ENCODE measurements at places on chromosomes 3 and 15.

DNA sequence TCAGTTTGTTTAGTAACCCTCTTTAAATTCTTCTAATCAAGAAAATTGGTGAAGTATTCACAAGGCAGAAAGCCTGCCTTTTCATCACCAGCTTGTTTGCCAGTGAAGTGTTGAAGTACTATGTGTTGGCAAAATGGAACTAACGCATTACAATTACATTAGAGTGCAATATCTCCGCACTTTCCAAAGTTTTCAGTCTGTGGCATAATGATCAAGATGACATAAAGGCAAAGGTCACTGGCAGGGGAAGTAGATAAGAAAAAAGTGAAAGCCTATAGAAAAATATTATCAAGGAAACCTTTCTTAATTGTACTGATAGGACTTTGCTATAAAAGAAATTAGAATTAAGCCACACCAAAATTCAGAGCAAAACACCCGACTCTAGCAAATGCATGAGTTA lies 25.0 kb upstream of the TM4SF1 start:
- no peak for DNase-seq

- DNase-seq: no peak
Measured at GRCh38 chr15:47388299-47388698, 329.0 kb upstream of the SEMA6D start.

GRCh38 chr3:117790235-117790987 lies 1080.8 kb downstream of the TUSC7 start:
- no peak for DNase-seq

GRCh38 chr3:22582266-22582665 lies 620.9 kb upstream of the UBE2E2 start:
- peak; percentile 42 for DNase-seq

DNA sequence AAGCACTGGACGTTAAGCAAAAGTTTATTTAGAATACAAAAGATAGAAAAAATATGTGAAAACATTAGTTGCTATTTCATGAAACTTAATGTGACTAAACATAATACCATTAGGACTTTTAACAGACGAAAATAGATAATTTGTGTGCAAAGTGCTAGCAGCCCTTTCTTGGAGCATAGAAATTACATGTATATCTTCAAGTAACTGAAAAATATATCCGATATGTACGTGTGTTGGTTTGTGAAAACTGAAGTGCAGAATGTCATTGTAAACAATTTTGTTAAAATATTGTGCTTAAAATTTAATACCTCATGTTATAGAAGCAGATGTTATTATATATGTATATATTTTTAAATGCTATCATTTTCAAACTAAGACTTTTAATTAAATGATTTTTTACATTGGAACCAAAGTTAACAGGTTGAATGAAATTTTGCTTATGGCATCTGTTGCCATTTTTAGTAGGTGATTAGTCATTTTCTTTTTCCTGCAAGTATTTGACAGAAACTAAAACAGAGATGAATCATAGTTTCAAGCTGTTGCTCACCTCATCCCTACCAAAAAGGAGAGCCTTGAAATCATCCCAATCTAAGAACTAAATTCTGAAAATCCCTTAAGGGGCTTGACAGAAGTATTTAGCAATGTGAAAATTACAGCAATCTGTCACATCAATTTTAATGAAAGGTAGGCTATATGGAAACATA lies 334.8 kb downstream of the NAALADL2 start:
- DNase-seq: no peak

GRCh38 chr3:106088304-106088703 lies 219.5 kb upstream of the CBLB start:
- DNase-seq: no peak

DNA sequence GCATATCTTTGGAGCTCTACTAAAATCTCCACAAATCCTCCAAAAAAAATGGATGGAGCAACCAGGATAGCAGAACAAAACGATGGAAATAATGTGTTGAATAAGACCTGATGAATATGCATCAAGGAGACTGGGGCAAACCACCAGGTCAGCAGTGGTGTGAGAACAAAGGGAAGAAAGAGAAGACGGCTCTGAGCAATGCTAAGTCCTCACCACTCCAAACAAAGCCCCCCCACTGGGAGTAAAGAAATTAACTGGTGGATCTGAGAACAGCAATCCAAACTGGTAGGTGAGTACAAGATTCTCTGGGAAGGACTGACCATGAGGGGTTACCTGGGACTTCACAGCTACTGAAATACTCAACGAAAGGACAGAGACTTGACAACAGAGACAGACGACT lies 977.3 kb downstream of the TBL1XR1 start:
- DNase-seq: no peak

DNA sequence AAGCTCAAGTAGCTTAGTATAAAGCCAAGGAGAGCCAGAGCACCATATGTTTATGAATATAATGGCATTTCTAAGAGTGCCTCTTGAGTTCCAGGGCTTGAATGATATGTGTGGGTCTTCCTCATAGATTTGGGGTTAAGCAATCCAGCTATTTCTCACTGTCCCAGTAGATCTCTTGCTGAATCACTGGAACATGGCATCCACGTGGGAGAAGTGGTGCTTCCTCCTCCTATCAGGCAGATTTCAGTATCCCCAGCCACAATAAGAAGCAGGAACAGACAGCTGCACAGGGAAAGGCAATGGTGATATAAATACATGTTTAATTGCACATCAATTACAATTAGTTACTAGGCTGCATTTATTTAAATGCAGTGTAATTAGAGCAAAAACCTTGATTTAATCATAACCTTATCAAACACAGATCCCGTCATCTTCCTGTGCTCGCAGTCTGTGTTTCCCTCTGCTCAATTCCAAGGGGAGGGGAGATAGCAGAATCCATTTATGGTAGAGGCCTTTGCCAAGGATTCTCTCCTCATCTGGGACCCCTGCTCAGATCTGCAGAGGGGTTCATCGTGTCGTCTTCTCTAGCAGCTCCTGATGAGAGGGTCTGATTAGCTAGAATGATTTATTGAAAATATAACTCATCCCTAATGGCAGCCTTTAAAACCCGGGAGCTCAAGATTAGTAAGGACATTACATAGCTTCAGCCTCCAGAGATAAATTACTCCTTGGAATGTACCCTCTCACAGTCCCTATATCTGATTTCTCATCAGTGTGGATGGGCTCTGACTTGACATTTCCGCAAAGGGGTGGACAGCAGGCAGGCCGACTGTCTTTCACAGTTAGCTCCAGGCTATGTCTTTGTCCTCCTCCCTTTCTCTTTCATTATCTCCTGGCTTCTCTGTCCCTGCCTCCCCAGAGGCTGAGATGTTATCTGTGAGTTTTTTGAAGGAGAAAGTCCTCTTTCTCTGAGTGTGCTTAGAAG lies 775.9 kb downstream of the AGBL1 start:
- DNase-seq: no peak

DNA sequence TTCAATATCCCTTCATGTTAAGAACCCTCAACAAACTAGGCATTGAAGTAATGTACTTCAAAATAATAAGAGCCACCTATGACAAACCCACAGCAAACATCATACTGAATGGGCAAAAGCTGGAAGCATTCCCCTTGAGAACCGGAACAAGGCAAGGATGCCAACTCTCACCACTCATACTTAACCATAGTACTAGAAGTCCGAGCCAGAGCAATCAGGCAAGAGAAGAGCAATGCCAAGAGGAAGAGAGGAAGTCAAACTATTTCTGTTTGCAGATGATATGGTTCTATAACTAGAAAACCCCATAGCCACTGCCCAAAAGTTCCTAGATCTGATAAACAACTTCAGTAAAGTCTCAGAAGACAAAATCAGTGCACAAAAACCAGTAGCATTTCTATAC lies 161.9 kb downstream of the UBE2E2 start:
- DNase-seq: no peak
